ENCODE measurements at places on chromosomes 7 and 10.
A peak's percentile ranks its signal among the peaks of the same experiment; 100 is the strongest.

DNA sequence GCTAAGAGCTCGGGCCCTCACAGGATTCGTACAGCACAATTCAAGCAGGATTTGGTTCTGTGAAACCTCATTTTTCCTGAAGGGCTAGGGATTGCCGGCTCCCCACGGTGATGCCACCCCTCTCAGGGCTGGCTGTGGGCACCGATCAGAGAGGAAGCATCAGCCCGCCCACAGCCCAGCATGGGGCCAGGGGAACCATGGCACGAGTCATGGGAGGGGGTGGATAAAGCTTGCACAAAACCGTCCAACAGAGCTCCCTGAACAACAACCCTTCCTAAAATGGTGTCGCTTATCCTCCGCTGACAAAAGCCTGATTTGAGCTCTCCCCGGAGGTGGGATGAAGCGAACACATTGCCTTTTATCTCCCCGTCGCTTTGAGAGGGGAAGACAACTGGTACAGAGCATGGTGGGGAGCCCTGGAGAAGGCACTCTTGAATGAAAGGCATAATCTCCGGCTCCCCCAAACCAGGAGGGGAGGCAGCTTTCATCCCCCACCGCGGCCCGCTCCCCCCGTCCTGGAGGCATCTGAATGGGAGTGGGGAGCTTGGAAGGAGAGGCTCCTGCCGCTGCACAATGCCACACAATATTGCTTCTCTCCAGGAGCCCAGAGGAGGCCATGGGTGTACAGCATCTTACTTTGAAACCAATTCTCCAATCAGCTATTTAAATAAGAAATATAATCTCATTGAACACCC is 144.0 kb downstream of the RPS24 start:
- no peak for DNase-seq

DNA sequence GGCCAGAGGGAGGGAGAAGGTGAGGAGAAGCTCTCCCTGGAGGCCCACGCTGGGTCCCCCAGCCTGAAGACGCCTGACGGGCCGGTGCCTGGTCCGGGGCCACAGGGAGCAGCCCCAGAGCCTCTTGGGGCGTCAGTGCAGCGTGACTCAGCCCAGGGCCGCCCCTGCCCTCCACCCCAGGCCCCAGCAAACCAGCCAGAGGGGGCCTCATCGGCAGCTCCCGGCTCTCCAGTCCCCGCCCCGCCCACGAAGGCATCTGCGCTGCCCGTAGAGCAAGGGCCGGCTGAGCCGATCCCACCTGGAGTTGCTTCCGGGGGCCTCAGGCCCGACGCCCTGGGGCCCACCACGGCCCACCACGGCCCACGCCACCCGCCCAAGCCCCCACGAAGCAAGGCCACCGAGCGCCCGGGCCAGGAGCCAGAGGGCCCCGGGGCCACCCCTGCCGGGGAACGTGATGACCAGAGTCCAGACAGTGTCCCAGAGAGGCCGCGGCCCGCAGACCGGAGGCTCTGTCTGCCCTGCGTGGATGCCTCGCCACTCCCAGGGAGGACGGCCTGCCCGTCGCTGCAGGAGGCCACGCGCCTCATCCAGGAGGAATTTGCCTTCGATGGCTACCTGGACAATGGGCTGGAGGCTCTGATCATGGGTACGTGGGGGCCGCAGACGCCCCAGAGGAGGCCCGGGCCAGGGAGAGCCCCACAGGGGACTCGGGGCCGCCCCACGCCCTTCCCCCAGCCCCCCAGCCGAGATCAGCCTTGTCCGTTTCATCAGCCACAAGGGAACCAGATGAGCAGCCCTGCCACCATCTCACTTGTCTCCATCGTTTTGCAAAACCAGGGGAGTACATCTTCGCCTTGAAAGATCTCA is 31.2 kb upstream of the UTF1 start:
- DNase-seq: no peak

DNA sequence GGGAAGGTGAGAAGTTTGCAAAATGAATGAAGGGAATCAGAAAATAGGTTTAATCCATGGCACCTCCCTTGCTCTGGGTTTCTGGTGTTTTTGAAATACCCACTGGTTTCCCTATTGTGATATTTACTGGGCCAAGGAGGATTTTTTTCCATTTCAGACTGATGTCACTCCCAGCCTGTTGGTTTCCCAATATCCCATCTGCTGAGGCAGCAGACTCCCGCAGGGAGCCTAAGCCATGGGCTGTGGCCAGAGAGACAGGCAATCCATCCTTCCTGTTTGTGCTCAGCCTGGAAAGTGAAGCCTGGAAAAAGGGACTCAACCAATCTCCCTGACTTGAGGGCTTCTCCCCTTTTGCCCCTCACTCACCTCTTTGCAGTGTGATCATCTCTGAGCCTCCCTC is 22.8 kb downstream of the FAM107B start:
- DNase-seq: no peak

DNA sequence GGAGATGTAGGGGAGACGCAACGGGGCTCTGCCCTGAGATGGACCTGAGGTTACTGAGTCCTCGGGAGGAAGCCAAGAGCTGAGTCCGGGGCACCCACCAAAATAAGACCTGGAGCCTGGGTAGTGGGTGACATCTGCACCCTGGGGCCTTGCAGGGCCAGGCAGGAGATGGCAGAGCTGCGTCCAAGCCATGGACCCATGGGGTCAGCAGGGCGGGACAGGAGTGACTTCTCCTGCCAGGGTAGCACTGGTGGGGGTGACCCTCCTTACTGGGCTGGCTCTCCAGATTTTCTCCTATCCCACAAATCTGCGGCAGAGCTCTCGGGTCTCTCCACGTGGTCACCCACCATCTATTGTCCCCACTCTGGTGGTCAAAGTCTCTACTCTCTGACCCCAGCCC is 2.1 kb downstream of the GHRHR start:
- no peak for DNase-seq

DNA sequence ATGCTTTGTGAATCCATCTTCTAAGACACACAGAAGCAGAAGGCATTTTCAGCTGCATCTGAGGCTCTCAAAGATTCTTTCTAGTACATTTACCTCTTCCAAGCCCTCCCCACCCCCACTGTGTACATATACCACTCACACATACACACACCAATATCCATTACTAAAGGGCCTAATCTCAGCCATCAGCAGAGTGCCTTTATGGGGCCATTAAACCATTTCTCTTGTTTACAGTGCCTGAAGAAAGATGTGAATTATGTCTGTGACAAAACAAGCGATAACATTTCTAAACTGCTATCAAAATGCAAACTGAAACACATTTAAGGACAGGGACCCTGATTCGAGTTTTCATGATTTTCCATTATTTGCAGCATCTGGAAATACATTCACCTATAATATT is 40.0 kb downstream of the ETV1 start:
- DNase-seq: peak; percentile 77

- DNase-seq: no peak
Observed at GRCh38 chr10:101550965-101551364, 37.1 kb downstream of the POLL start.

DNA sequence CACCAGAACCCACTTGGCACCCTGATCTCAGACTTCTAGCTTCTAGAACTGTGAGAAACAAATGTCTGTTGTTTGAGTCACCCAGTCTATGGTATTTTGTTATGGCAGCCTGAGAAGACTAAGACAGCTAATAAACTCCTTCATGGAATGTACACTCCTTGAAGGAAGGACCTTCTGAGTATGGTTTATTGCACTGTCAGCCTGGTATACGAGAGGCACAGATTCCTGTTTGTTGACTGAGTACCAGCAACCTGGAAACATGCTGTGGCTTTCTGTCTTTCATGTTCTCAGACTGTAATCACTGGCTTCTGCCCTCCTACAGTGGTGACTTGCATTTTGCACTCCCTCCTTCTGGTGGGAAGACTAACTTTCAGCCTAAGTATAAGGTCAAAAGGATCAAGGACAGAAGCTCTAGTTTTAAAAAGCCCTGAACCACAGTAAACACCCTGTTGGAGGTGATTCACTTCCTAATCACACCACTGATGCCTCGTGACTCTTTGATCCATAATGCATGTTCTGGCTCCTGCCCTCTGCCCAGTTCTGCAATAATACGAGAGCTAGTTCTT is 319.0 kb upstream of the NPSR1 start:
- no peak for DNase-seq

- no peak for DNase-seq
Observed at GRCh38 chr10:33712825-33713224, 378.4 kb upstream of the NRP1 start.

- DNase-seq: no peak
Observed at GRCh38 chr10:12547301-12547771, 198.0 kb downstream of the CAMK1D start.

DNA sequence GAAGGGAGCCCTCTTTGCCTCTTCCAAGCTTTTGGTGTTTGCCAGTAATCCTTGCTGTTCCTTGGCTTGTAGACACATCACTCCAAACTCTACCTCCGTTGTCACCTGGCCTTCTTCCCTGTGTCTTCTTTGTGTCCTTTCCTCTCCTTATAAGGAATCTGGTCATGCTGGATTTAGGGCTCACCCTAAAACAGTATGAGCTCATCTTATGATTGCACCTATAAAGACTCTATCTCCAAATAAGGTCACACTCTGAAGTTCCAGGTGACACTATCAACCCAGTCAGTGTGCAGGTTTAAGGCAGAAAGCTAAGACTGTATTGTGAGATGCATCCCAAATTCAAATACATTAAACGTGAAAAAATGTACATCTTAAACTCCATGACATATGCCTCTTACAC is 49.0 kb upstream of the ZRANB1 start:
- DNase-seq: no peak

GRCh38 chr10:86671985-86672710 is 3.8 kb downstream of the LDB3 start:
- DNase-seq: no peak

DNA sequence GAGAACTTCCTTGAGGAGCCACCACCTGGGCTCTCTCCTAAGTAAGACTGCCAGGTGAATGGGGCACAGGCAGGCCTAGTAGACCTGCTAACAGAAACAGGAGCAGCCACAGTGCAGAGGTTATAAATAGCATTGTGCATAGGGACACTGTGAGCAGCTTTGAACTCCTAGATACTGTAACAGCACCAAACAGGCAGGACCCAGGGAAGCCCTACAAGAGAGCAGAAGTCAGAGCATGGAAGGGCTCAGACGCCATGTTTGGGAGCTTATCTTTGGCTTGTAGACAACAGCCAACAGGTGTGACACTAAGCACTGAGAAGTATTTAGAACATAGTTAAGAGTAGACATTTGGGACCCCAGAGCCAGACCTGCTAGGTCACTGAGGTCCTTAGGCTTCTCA is 14.5 kb downstream of the XRCC2 start:
- DNase-seq: no peak

GRCh38 chr7:23863209-23863787 is 153.3 kb downstream of the STK31 start:
- DNase-seq: peak; percentile 33

GRCh38 chr10:7206412-7207100 is 204.3 kb downstream of the SFMBT2 start:
- DNase-seq: no peak

DNA sequence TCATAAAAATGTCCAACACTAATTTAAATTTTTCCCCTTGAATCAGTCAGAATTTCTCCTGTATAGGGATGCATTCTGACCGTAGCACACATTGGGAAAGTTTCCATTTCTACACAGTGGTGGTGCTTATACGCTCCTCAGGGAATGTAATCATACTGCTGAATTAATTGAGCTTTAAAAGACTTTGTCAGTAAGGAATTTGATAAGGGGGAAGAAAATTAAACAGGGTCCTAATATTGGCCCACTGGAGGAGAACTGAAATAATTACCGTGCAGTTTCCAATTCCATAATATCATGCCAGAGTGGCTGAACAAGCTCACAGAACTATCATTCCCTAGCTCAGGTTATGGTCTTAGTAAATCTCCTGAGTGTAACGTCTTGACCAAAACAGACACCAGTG is 1041.9 kb downstream of the NRG3 start:
- DNase-seq: no peak

DNA sequence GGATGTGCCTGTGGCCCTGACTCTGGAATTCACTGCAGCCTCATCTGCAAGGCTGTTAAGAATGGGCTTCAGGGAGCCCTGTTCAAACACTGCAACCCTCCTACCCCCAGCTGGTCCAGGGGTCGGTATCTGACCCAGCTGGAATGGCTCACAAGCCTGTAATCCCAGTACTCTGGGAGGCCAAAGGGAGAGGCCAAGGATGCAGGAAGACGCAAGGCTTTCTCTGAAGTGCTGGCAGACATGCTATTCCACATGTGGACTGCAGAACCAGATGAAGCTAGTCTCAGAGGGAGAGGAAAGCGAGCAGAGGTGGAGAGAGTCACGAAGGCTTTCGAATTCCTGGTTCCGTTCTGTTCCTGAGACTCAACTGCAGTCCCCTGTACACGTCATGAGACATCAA is 45.0 kb downstream of the ESYT2 start:
- DNase-seq: no peak

DNA sequence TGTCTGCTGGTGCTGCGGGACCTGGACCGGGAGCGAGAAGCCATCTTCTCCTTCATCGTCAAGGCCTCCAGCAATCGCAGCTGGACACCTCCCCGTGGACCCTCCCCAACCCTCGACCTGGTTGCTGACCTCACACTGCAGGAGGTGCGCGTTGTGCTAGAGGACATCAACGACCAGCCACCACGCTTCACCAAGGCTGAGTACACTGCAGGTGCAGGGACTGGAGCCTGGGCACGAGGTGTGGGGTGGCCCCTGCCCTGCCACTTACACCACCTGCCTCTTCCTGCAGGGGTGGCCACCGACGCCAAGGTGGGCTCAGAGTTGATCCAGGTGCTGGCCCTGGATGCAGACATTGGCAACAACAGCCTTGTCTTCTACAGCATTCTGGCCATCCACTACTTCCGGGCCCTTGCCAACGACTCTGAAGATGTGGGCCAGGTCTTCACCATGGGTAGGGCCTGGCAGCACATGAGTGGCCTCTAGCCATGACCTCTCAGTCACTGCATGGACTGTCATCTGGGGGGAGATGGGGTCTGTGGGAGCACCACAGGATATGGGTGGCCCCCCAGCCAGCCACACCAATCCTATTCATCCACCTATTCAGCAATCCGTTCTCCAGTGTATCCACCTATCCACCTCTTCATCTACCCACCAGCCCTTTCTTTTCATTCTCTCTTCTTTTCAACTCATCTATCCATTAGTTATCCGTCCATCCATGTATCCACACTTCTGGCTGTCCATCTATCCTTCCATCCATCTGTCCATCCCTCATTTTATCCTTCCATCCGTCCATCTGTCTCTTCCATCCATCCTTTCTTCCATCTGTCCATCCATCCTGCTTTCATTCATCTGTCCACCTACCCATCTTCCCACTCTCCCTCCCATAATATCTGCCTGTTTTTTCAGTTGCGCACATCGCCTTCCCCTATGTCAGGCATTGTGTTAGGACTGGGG is 34.5 kb upstream of the VSIR start:
- DNase-seq: no peak

- DNase-seq: no peak
Observed at GRCh38 chr10:21624951-21625350, 90.9 kb downstream of the MLLT10 start.

DNA sequence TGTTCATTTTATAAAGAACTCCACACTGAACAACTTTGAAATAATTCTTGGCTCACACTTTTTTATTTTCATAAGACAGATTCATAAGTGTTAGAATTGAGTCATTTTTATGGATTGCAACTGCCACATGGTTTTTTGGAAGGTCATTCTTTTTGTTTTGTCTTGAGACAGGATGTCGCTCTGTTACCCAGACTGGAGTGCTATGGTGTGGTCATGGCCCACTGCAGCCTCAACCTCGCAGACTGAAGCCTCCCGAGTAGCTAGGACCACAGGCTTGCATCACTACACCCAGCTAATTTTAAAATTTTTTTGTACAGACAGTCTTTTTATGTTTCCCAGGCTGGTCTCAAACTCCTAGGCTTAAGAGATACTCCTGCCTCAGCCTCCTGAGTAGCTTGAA is 20.3 kb downstream of the BMS1 start:
- no peak for DNase-seq

Measured in NCI-H2081 treated with DMSO at 0.1 percent for 48 hours (cell line).